ENCODE measurements at places on chromosomes 4 and X.

- DNase-seq, result no peak
Observed at GRCh38 chr4:159366966-159367780, 264.3 kb downstream of the RAPGEF2 start.

GRCh38 chrX:12447448-12448064 lies 309.3 kb downstream of the FRMPD4 start:
- no peak for DNase-seq

- no peak for DNase-seq
Observed at GRCh38 chr4:47543331-47543730, 58.3 kb downstream of the ATP10D start.

DNA sequence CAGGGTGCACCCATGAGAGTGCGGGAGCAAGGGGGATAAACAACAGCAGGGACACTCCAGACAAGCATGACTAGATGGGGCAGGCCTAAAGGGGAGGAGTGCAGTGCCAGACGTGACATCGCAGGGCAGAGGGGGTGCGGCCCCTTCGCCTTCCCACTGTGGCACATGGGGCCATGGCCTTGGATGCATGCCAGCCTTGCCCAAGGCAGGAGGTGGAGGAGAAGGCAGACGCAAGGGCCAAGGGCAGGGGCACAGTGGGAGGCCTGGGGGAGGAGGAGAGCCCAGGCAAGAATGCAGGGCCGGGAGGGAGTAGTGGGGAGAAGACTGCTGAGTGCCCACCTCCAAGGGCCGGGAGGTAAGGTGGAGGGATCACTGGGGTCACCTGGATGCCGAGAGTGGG lies 21.6 kb downstream of the PNMA6E start:
- no peak for DNase-seq

DNA sequence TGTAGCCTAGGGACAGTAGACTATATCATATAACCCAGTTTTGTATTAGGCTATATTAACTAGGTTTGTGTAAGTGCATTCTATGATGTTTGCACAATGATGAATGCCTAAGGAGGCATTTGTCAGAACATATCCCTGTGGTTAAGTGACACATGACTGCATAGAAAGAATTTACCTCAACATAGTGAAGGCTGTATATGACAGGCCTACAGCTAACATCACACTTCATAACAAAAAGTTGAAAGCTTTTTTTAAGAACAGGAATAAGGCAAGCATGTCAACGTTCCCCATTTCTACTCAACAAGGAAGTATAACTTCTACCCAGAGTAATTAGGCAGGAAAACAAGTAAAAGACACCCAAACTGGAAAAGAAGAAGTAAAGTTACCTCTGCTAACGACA lies 165.9 kb upstream of the NDST4 start:
- no peak for DNase-seq

DNA sequence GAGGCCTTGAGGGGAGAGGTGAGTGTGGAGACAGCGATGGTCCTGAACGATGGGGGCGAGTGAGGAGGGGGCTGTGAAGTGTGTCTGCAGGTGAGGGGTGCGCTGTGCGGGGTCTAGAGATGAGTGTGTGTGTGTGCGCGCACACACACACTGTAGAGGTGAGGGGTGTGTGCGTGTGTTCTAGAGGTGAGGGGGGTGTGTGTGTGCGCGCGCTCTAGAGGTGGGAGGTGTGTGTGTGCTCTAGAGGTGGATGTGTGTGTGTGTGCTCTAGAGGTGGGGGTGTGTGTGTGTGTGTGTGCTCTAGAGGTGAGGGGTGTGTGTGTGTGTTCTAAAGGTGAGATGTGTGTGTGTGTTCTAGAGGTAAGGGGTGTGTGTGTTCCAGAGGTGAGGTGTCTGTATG lies 574 bp downstream of the BST1 start:
- no peak for DNase-seq

All from CD4-positive, alpha-beta T cell treated with Interleukin-15 for 4 hours (primary cell).